ENCODE measurements at places on chromosomes 2 and 18.

DNA sequence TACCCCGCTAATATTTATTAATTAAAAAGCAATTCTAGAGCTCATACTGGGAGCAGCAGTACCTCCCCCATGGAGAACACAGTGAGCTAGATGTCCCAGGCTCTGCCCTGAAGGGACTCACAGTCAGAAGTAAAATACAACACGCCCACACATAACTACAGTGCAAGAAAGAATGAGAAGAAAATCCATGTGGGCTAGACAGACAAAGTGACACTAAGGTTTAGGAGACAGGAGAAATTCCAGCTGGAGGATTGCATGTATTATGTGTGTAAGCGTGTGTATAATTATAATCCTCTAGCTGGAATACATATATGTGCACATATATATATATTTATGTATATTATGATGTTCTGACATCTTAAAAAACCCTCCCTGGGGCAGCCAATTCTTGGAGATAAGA lies 15.7 kb downstream of the SOWAHC start:
- DNase-seq = no peak

DNA sequence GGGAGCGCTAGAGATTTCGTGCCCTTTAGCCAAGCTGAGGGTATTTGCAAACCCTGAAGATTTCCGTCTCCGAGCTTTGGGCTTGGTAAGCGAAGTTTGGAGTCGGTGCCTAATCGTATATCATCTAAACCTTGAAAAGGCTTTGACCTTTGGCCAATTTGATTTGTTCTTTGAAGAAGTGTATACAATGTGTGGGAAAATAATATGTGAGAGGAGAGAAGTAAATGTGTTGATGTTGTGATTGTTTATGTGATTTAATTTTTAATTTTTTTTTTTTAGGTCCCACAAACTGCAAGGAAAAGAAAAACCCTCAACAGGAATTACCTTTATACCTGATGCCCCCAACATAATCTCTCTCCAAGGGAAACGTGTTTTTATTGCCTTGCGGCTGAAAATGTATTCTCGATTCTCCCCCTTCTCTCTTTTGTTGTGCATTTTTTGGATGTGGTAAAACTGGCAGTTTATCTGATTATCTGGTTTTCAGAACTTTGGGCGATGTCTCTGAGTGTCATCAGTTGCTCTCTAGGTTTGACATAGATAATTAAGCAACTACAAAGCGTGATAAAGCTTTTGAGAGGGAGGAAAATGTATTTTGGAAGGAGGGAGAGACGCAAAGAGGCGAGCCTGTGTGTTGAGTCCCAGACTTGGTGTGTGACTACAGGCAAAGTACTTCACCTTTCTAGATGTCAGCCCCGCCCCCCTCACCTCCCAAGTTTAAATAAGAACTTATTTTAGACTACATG lies 912 bp upstream of the FBXO11 start:
- no peak for DNase-seq

GRCh38 chr2:221377066-221377465 lies 195.0 kb downstream of the EPHA4 start:
- no peak for DNase-seq

DNA sequence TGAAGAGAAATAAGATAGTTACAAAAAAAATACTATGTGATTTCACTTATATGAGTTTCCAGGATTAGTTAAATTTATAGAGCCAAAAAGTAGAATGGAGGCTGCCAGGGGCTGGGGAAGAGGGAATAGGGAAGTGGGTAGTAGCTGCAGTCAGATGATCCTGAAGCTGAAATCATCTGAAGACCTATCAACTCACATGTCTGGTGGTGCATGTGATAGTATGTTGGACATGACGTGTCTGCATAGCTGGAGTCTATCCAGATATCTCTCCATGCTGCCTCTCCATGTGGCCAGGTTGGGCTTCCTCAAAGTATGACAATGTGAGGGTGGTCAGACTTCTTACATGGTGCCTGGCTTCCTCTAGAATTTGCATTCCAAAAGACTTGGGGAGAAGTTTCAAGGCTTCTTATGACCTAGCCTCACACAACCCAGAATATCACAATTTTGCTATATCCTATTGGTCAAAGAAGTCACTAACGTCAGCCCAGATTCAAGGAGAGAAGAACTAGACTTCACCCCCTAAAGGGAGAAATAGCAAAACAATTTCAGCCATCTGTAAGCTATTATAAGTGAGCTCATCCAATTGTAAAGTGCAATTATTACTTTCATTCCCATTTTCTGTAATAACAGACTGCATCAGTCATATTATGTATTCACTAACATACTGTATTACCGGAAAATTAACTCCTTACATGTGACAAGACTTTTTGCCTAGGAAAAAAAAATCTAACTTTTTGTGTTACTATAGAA lies 14.0 kb upstream of the ZNF396 start:
- DNase-seq = no peak

GRCh38 chr2:201404699-201405280 lies 46.5 kb downstream of the TRAK2 start:
- no peak for DNase-seq

DNA sequence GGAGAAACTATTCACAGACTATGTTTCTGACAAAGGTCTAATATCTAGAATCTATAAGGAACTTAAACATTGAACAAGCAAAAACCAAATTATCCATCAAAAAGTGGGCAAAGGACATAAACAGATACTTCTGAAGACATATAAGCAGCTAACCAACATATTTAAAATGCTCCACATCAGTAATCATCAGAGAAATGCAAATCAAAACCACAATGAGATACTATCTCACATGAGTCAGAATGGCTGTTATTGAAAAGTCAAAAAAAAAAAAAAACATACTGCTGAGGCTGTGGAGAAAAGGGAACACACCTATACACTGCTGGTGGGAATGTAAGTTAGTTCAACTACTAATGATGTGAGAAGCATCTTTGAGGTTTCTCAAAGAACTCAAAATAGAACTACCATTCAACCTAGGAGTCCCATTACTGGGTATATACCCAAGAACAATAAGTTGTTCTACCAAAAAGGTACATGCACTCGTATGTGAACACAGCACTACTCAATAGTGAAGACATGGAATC lies 220.4 kb upstream of the TFPI start:
- no peak for DNase-seq
